Stimulated activated CD8-positive, alpha-beta memory T cell treated with anti-CD3 and anti-CD28 coated beads, Interleukin-15, amount 100 ng/mL, for 4 hours (primary cell): ENCODE measurements at places on chromosomes 3 and 15.

DNA sequence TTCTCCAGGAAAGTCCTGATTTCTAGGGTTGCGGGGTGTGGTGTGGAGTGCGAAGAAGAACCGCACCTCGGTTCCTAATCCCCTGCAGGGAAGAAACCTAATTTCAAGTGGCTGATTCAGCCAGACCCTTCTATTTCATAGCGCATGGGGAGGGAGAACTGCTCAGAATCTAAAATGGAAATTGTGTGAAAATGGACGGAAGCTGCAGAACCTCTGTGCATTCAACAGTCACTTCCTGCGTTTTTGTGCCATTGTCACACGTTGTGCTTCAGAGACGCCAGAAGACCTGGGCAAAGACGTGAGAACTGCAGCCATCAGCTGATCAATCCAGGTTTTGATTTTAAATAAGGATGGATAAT, 1.2 kb downstream of the SIDT1 start:
- DNase-seq, result no peak

DNA sequence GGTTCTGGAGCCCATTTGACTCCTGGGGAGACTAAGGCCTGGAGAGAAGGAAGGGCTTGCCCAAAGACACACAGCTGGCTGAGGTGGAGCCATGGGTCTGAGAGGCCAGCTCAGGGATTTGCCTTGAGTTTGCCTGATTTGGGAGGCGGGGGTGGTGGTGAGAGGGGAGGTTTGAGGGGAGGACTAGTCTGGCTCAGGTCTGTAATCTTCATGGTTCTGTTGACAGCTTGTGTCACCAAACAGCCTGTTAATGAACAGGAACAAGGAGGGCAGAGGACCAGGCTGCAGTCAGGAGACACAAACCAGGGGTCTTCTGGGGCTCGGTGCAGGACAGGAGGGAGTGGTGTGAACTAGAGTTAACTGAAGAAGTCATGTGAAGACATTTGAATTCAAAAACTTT, 3.6 kb downstream of the TRH start:
- DNase-seq, result no peak

DNA sequence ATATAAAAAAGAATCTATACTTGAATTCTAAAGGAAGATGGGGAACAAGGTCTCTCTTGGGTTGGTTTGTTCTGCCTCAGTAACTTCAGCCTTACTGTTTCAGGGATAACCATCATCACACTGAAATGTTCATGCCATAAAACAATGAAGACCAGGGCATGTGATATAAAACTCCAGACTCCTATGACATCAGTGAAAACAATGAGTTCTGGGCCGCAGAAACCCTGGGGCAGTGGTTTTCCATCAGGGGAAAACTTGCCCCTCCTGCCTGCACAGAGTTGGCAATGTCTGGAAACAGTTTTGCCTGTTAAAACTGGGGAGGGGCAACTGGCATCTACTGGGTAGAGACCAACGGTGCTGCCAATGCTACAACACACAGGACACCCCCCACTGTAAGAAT, 46.8 kb downstream of the CA12 start:
- no peak for DNase-seq

DNA sequence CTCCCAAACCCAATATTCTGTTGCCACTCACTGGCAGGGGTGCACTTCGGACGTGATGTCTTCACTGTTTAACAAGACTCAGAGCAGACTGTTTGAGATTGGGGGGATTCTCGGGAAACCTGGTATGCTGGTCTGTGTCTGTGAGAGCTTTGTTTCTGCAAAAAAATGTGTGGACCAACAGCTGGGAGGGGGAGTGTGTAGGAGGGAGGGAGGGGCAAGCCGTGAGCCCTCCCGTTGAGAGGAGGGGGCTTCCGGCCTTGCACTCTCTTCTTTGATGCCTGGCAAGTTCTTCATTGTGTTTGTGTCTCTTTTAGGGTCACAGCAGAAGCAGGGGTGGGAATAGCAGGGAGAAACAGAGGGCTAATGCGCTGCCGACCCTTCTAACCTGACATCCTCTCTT, 74.9 kb upstream of the NDN start:
- DNase-seq, result no peak

- DNase-seq, result no peak
These were observed 40.5 kb upstream of the CCR4 start for GRCh38 chr3:32910954-32911353.

GRCh38 chr3:72418244-72418643, 430.0 kb downstream of the SHQ1 start:
- no peak for DNase-seq

DNA sequence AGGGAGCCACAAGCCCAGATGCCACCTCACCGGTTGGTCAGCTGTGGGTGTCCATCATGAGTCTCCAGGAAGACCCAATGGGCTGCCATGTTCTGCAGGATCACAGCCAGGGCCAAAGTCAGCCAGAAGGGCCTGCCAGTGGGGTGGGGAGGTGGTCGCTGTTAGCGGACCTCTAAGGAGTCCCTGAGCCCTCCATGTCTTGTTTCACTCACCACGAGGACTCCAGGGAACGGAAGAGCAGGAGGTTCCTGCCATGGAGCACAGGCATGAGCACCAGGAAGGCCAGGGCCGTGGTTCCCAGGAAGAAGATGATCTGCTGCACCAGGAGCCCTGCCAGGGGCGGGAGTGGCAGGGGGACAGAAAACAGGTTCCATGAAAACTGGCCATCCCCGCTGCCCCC, 8.6 kb downstream of the ISLR start:
- DNase-seq, result no peak

DNA sequence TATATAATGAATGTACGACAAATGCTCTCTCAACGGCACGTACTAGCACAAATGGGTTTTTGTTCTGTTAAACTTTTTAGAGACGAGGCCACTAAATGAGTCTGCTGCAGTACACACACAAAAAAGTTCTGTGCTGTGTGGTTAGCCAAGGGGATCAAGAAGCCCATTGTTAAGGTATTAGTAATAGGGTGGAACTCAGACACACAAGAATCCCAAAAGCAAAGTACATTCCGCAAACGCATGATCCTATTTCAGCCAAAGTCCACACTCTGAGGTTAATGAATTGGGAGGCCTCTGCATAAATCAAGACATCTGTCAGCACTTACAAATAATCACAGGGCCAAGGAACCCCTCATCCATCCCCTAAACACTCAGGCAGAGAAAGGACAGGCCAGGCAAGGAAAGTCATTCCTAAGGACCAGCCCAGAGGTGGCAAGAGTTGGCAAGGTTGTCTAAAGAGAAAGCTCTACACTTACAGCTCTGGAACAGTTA, 12.1 kb downstream of the OSBPL10 start:
- DNase-seq, result no peak
